ENCODE measurements at places on chromosomes 4 and X. TPM values are rescaled to one million over a fixed set of nuclear protein-coding genes. Genes with fewer than 3 reads are reported as not detected.

SLC39A8 gene
- total RNA-seq: 25.0 TPM

FRG2 gene
- not detected for total RNA-seq

MAGEC1 gene
- not detected for total RNA-seq

GYG2 gene
- 10.5 TPM for total RNA-seq

REELD1 gene
- not detected for total RNA-seq

ATP2B3 gene
- total RNA-seq: 3.7 TPM

RGN gene
- total RNA-seq: 11.4 TPM

FAM241A gene
- total RNA-seq: 2.7 TPM
